Fibroblast of skin of right biceps (primary cell): ENCODE measurements at places on chromosomes 11 and 22.
A peak's percentile ranks its signal among the peaks of the same experiment; 100 is the strongest.

GRCh38 chr11:30143098-30143705 lies 87.6 kb upstream of the FSHB start:
- peak; percentile 42 for DNase-seq

GRCh38 chr11:20457001-20457799 lies 69.7 kb downstream of the PRMT3 start:
- no peak for DNase-seq

DNA sequence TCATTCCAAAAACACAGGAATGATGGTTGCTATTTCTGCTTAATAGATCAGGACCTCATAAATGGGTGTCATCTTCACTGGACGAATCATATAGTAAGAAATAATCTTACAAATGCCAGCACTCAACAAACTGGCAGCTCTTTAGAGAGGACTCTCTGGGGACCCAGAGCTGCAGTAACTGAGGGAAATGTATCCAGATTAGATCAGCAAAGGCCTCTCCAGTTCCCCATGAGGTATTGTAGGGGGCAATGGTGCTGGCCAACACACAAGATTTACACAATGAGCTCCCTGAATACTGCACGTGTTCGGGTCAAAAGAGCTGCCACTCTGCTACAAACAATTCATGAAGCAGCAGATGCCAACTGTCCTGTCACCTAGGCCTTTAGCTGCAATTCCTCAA lies 110.2 kb downstream of the RBFOX2 start:
- DNase-seq: peak; percentile 21

DNA sequence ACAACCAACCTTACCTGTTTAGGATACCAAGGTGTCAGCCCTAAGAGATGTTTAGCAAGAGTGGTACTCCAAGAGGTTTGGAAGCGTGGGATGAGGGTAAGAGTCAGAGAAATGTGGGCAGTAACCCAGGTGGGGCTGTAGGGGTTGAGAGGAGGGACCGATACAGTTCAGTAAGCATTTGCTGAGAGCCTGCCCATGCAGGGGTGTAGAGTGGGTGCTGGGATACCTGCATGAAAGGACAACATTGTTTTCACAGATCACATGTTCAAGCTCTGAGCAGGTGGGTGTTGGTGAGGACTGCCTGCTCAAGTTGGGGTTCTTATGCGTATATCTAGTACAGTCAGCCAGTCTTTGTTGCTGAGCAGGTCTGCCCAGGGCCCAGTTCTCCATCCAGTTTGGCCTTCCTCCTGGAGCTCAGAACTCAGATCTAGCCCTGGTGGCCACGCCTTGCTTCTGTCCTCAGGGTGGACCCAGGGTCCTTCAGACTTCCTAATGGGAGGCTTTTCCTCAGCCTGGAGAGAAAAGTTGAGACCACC lies 14.8 kb downstream of the PPFIBP2 start:
- DNase-seq: no peak

DNA sequence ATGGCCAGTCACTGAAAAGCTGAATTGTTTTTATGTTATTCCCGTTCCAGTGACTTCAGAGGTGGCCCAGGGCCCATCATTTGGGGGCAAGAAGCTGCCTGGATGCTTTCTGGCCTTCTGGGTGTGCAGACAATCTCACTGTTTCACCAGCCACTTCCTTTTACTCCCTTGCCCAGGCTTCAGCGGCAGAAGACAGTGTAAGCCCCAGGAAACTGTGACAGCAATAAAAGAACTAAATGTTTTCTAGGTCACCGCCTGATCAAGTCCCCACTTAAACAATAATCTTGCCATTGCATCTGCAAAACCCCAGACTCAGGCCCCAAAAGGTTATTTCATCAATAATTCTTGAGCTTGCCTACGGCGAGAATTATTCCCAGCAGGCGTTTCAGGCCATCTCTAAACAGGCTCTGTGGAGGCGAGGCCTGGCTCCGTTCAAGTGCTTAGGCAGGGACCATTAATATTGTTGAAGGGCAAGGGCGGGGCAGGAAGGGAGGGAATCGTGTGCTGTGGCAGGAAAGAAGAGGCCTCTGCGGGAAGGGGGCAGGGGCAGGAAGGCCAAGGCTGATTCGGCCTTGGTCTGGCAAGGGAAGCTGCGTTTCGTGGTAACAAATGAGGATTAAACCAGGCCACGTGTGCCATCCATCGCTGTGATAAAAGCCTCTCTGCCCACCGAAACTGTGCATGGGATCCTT lies 252.3 kb downstream of the KIRREL3 start:
- no peak for DNase-seq

GRCh38 chr11:116614306-116615210 lies 158.2 kb downstream of the BUD13 start:
- DNase-seq: no peak

GRCh38 chr11:117191680-117192400 lies 7.3 kb upstream of the TAGLN start:
- no peak for DNase-seq

DNA sequence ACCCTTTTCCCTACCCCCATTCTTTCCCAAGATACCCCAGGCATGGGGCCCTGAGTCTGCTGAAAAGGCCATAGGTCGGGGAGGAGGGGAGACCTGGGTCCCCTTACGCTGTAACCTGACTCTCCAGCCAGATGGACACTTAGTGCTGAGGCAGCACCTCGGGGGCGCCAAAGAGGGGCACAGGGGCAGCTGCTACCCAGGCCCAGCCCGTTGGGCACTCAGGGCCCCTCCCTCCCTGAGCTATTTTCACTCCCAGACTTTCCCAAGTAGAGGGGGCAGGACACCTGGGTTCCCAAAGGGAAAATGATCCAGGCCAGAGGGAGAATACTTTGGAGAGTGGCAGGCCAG lies 933 bp downstream of the ACTN3 start:
- DNase-seq: no peak

DNA sequence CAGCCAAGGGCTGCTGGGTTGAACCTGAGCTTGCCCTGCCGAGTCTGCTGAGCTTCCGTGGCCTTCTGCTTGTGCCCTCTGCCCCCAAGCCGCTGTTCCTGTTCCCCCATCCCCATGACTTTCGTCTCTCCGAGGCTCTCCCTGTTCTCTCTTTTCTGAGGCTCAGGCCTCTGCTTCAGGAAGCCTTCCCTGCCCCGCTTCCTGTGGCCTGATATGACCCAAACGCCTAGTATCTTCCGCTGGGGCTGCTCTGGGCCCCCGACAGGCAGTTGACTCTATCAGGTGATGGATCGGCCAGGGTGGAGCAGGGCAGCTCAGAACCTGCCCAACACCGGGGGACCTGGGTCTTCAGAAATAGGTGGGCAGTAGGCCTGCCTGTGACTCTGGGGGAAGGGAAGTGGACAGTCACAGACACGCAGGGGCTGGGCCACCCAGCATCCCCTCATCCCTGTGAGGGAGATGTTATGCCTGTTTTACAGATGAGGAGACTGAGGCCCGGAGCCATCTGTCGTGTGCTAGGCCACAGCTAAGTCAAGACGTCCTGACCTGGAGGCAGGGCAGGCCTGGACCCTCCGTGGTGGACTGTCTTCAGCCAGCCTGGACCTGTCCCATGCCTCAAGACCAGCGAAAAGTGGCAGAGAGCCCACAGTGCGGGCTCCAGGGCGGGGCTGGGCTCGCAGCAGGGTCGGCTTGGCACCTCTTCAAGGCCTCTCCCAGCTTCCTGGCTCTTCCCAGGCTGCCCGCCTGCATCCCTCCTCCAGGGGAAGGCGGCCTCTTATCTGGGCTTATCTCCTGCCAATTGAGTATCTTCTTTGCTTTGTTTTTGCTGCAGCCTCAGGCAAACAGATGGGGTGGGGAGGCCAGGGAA lies 16.2 kb downstream of the BAD start:
- peak; percentile 31 for DNase-seq

- DNase-seq: peak; percentile 89
Measured at GRCh38 chr22:39954584-39955055, 5.6 kb upstream of the TMA7B start.

DNA sequence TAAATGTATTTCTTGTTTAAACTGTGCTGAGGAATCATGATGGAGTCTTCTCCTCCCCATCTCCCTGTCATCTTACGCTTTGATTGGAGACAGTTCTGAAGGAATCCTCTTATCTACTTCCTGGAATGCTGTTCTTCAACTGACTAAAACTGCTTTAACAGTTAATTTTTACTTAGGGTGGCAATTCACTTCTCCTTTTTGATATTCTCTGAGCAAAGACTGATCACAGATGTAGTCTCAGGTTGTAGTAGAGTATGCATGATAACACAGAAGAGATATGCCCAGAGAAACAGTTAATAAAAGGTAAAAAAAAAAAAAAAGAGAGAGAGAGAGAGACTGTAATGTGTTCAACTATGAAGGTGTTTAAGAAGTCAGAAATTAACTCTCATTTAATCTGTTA lies 1.4 kb upstream of the CASP5 start:
- no peak for DNase-seq

- DNase-seq: no peak
Measured at GRCh38 chr11:68683536-68684384, 584 bp upstream of the GAL start.

DNA sequence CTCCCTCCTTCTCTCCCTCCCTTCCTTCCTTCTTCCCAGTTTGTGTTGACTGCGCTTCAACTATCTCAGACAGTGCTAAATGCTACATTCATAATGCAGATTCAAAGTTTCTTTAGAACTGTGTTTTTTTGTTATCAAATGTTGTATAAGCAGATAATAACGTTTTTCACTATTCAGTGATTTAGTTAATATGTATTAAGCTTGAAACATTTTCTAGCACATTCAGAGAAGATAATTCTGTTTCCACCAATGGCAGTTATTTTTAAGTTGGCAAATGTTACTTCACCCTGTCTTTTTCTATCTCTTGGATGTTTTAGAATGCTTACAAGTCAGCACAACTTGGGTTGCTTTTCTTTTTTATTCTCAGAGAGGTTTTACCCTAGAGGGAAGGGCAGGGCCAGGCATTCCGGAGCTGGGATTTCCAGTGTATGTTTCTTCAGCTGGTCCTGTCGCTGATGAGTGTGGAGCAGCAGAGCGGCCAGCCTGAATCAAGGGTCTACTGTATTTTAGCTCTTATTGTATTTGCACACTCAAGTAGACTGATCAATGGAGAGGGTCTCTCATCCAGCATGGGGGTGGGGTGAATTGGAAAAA lies 162.3 kb upstream of the ARHGAP20 start:
- DNase-seq: no peak

DNA sequence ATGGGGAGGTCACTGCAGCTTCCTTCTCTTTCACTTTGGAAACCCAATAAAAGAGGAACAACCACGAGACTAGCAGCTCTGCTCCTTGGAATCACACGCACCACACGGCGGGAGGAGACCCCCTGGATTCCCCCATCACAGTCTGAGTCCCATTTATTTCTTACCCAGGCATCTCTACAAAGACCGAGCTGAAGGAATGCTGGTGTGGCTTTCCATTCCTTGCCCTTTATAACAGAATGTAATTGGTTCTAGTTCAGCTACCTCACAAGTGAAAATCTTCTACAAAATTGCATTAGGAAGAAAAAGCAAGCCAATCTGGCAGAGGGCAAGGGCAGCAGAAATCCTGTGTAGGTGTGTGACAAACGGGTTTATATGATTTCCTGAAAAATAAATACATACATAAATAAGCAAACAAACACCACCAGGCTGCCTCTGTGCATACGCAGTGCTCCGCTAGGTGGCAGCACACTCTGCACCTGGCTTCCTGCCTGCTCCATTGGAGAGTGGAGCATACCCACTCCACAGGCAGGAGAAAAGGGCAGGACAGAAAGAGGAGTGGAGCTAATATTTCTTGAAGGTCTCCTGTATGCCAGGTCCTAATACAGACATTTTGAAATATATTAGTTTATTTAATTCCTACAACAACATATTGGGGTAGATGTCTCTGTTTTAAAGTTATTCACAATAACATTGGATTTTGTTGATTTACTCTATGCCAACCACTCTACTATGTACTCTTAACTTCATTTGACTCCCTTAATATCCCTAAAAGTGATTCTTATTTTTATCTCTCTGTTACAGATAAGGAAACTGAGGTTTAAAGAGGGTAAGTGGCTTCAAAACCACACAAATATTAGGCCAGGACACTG lies 673.1 kb downstream of the KCNA4 start:
- peak; percentile 38 for DNase-seq

GRCh38 chr11:121350314-121351082 lies 57.9 kb downstream of the SC5D start:
- DNase-seq: no peak

DNA sequence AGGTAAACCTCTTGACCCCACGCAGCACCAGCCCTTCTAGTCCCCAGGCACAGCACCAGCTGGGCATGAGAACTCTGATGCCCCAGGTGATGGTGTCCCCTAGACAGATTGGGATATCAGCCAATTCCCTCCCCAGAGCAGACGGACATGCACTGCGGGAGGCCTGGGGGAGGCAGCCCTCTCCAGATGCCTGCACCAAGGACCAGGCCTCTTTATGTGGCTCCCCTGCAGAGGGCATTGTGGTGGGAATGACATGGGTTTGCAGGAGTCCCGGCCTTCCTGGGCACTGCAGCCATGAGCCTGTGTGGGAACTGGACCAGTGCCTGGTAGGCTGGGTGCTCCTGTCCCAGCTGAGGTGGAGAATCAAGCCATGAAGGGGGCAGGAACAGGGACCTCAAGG lies 25.9 kb downstream of the PPM1F start:
- DNase-seq: no peak

DNA sequence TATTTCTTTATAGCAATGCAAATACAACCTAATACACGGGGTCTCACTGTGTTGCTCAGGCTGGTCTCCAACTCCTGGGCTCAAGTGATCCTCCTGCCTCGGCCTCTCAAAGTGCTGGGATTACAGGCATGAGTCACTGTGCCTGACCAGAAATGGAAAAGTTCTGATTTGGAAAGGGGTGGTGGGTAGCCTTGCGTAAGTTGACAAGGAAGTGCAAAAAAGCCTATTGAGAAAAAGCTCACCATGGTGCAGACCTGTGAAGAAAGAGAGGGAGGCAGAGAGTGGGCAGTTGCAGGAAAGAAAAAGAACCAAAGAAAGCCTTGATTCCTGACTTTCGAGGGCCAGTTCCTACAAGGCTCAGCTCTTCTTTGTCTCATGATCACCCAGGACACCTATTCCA lies 27.1 kb downstream of the AGBL2 start:
- no peak for DNase-seq
